ENCODE measurements at places on chromosomes 6 and 20.

DNA sequence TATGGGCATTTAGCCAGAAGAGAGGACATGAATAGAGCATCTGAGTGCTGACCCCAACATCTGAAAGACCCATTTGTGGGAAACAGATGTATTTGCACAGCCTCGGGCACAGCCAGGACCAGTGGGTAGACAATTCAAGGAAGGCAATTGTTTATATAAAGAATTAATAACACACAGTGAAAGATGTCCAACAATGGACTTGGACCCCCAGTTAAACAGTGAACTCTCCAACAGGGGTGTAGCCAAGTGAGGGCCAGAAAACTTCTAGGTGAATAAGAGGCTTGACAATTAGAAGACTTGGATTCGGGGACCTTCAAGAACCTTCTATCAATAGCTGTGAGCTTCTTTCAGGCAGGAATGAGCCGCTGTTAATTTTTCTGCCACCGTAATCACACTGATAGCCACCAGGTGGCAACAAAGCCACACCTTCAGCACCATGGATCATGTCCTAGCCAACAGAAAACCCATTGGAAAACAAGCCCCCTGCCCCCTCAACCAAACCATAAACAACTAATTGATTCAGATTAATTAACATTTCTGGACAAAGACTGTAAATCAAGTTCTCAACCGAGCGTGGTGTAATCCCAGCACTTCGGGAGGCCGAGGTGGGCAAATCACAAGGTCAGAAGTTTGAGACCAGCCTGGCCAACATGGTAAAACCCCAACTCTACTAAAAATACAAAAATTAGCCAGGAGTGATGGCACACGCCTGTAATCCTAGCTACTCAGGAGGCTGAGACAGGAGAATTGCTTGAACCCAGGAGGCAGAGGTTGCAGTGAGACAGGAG is 8.8 kb upstream of the SRSF6 start:
- DNase-seq = no peak

DNA sequence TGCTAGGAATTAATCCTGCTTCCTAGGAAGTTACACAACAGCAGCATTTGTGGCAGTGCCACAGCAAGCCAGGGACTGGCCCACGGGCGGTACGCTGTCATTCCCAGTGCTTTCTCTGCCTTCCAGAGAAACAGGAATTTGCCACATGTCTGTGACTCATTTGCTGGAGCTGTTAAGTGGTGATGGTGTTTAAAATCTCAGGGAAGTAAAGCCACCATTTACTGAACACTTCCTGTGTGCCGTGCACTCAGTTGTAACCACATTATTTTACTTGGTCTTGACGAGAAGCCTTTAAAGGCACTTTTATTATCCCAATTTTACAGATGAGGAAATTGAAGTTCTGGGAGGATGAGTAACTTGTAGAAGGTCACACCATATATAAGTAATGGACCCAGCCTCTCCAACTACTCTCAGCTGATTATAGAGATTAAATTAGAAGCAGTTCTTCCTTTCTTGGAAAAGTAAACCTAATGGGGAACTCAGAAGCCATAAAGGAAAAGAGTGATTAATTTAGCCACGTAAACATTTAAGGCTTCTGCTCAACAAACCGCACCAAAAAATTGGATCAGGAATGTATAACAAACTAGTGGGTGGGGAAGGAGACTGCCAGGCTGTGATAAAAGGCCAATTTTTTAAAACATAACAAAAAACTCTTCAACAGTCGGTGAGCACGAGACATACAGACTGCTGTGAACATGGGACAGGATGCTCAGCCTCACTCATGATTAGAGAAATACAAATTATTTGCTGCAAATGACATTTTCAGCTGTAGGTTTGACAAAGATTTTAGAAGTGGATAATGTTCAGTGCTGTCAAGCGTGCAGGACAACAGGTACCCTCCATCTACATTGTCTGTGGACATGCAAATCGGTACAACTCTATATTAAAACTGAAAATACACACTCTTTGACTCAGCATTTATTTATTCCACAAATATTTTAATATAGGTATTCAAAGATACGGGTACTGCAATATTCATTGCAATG is 311.2 kb downstream of the NRN1 start:
- no peak for DNase-seq

DNA sequence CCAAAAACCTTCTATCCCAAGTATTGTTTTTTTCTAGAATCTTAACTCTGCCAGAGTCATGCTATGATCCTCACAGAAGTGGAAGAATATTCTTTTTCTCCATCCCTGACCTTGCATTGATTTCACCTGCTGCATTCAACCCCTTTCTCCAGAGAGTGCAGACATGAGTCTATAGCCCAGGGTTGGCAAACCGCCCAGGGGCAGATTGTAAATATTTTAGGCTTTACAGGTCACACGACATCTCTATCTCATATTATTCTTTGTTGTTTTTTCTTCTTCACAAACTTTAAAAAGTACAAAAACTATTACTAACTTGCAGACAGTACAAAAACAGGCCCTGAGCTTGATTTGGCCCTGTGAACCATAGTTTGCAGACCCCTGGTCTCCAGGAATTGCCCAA is 112.1 kb upstream of the ASF1A start:
- DNase-seq = no peak

GRCh38 chr6:36701401-36701991 is 3.9 kb downstream of the RAB44 start:
- DNase-seq = no peak

DNA sequence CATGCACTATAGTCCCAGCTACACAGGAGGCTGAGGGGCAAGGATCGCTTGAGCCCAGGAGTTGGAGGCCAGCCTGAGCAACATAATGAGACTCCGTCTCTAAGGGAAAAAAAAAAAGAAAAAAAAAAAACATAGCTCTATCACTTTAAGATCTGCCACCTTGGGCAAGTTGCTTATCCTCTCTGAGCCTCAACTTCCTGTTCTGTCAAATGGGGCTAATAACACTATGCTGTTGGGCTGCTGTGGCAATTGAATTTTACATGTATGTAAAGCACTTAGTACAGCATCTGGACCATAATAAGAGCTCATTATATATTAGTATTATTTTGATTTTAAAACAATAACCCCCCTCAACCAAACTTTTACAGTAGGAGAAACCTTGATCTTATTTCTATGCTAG is 141.5 kb downstream of the ATXN1 start:
- DNase-seq = no peak

- DNase-seq = no peak
Measured at GRCh38 chr20:38043512-38044300, 10.2 kb downstream of the RPRD1B start.

DNA sequence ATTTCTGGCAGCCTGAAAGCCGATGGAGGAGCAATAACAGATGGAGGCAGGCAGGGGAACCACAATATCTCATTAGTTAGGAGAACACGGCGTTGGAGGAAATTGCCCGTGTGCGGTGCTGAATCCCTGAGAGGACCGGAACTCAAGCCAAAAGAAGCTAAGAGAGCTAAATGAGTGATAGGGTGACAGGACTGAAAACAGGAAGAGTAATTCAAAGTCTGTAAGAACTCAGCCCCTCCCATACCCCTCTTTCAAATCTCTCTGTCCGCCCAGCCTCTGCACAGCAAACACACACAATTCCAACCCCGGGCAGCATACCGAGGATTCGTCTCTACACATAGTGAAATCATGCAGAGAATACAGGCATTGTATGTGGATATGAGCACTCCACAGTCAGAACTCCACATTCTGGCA is 2.6 kb upstream of the IPCEF1 start:
- no peak for DNase-seq

DNA sequence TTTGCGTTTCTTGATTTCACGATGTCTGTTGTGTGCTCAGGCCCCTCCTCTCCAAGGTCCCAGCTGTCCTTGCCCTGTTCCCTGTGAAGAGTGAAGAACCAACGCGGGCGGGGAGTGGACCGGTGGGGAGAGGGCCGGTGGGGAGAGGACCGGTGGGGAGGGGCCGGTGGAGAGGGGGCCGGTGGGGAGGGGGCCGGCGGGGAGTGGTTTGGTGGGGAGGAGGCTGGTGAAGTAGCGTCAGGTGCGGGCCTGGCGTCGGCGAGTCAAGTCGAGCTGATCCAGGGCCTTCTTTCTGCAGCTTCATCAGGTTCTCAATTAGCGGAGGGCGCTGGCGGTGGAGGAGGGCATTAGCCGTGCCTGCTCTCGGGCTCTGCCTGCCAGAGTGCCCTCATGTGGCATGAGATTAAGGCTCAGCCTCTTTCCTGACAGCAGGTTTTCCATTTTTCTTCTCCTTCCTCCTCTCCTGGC is 21.2 kb upstream of the BHLHE23 start:
- DNase-seq = no peak

- DNase-seq = no peak
Measured at GRCh38 chr6:108736832-108737231, 111.4 kb upstream of the ARMC2 start.

- DNase-seq = no peak
Measured at GRCh38 chr20:4893709-4894108, 107.6 kb downstream of the SLC23A2 start.

GRCh38 chr6:154425034-154425433 is 68.4 kb upstream of the IPCEF1 start:
- DNase-seq = no peak

DNA sequence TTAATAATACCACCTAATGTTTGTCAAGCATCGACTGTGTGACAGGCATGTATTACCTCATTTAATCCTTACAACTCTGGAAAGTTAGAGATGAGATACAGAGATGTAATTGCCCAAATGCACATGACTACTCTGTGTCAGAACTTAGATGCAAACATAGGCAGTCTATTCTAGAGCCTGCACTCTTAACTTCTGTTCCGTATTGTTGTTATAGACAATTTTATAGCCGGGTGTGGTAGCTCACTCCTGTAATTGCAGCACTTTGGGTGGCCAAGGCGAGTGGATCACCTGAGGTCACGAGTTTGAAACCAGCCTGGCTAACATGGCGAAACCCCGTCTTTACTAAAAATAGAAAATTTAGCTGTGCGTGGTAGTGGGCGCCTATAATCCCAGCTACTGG is 15.0 kb downstream of the IFT52 start:
- DNase-seq = no peak

DNA sequence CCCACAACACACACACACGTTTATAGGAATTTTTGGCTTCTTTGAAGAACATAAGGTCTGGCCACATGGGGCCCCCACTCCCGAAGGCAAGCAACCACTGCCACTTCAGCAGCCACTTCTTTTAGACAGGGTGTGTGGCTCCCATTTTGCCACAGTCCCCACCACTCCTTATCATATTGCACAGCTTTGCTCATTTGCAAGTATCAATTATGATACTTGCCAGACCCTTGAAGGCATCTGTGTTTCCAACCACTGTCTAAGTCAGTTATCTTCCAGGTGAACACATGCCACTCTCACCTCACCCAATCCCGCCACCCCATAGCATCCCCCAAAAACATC is 73.1 kb downstream of the NOL4L start:
- no peak for DNase-seq

GRCh38 chr6:83872386-83873118 is 13.1 kb downstream of the CYB5R4 start:
- DNase-seq = no peak

GRCh38 chr20:48592107-48592940 is 235.5 kb downstream of the PREX1 start:
- DNase-seq = no peak

GRCh38 chr20:50930976-50931305 is 296 bp downstream of the ADNP start:
- peak; percentile 58 for DNase-seq

GRCh38 chr6:145883263-145883662 is 68.7 kb upstream of the FBXO30 start:
- no peak for DNase-seq

- DNase-seq = no peak
Measured at GRCh38 chr20:1625083-1625690, 5.4 kb upstream of the SIRPB1 start.

GRCh38 chr20:47224300-47224791 is 132.2 kb downstream of the ZMYND8 start:
- DNase-seq = no peak

DNA sequence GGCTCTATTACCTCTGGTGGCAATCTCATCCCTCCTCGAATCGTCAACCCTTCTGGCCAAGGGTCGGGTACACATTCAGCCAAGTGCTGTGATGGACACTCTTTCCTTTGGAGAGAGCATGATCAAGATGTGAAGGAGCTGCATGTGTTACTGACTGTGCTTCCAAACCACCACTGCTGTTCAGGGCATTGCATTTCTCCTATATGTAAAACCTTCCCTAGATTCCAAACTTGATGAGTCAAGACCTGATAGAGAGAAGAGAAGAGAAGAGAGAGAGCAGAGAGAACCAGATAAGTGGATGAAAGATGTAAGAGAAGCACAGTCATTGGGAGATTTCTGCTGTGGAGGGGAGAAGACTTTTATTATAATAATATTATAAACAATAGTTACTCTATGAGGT is 162.2 kb downstream of the KCNQ5 start:
- DNase-seq = no peak

DNA sequence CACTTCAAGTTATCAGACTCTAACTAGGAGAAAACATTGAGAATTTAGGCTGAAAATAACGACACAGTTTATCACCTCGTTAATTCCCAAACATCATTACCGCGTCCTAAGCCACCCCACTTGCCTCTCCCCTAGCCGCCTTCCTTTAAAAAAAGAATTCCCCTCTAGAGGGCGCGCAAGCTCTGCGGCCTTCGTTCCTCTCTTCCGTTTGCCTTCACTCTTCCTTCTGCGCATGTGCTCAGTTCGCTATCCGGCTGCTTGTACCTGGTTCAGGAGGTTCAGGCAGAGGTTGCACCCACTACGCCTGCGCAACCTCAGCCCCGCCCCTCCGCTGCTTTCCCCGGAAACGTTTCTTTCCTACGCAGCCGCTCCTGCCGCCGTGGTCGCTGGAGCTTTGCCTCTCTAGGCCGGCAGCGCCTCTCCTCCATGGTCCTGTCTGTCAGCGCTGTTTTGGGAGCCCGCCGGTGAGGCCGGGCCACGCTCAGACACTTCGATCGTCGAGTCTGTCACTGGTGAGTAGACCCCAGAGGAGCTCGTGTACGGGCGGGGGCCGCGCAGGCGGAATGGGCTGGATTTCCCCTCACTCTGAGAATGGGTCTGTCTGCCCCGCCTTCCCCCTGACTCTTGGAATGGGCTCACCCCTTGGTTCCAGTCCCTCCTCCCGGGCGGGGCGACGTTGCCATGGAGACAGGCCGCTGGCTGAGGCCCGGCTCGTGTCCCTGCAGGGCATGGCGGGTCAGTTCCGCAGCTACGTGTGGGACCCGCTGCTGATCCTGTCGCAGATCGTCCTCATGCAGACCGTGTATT is at the start of gene SYS1:
SYS1 (plus strand) TSS at position 353 of the 807 bp plus-strand sequence; CDS start at position 729, 376 bp downstream.
- peak; percentile 92 for DNase-seq

- no peak for DNase-seq
Measured at GRCh38 chr6:126385536-126385935, 45.6 kb downstream of the CENPW start.

GRCh38 chr6:130202782-130203181 is 20.0 kb downstream of the SAMD3 start:
- DNase-seq = no peak

- no peak for DNase-seq
Measured at GRCh38 chr6:105983763-105984162, 102.4 kb upstream of the PRDM1 start.

DNA sequence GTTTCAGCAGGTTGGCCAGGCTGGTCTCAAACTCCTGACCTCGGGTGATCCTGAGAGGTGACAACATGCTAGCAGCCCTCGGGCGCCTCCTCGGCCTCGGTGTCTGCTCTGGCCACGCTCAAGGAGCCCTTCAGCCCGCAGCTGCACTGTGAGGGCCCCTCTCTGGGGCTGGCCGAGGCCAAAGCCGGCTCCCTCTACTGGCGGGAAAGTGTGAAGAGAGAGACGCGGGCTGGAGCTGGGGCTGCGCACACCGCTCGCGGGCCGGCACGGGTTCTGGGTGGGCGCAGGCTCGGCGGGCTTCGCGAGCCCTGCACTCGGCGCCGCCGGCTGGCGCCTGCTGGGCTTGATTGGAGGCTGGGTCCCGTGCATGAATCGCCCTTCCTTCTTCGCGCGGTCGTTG is 80.8 kb upstream of the RBM24 start:
- DNase-seq = no peak

- DNase-seq = no peak
Measured at GRCh38 chr6:141510803-141511202, 621.9 kb upstream of the GJE1 start.

All from activated gamma-delta T cell (primary cell).